SW480 (cell line): ENCODE measurements at places on chromosomes 7 and 10.

- no peak for DNase-seq
Observed at GRCh38 chr10:62620491-62620890, 184.0 kb upstream of the ADO start.

DNA sequence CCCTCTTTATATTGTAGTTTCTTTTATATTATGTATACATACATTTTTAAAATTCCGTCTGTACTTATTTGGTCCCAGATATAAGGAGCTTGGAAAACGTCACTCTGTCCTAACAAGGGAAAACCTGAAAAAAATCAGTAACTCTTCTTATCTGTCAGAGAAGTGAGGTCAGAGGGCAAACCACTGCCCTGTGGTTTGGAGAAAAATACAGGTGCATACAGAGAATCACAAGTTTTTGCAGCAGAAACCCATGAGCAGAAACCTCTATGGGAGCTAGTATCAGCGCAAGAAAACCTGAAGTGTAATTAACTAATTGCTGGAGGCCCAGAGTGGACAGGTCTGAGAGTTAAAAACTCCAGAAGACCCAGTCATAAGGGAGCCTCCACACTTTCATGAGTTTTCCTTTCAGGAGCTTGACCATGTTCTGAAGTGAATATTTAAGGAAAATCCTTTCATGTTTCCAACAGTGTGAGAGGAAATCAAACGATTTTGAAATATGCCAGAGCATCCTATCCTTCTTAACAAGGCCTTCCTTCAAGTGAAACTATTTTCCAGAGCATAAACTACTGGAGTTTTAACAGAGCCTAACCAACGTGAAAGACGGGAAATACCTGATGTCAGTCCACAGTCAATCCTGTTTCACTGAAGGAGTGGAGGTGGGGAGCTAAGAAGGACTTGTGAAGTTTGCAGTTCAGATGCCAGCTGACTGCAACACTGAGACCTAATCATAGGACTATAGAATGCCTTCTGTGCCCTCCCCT is 290.8 kb upstream of the BMPER start:
- DNase-seq = no peak

DNA sequence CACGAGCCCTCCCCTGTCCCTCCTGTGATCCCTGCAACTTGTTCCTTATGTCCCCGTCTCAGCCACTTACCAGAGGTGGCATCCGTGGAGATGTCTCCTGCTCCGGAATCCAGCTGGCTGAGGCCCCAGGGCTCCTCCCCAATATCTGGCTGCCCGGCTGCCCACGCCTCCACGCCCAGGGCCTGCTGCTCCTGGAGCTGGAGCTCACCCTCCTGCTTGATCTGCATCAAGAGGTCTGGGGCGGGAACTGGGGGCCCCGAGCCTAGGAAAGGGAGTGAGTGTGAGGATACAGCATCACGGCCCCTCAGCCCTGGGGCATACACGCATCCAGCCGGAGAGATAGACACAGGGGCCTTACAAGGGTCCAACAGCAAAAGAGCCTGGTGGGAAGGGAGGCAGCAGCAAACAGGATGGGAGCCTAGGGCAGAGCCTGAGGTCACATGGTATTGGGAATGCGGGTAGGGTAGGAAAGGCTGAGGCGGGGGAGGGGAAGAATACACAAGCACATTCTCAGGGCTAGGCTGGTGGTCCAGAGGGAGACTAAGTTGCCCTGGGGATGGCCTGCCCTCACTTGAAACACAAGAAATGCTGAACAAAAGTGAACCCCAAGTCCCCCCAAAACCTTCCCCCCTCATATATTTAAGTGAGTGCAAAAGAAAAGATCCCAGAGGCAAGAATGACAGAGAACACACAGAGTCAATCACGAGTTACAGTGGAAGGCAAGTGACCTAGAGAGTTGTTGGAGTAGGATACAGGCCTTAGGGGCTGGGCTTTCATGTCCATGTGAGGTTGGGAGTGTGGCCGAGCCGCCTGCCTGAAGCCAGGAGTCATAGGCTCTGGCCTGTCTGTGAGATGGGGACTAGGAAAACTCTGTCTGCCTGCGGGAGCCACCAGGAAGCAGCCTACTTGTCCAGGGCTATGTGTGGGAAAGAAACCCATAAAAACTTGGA is 16.9 kb upstream of the ZNF777 start:
- no peak for DNase-seq

DNA sequence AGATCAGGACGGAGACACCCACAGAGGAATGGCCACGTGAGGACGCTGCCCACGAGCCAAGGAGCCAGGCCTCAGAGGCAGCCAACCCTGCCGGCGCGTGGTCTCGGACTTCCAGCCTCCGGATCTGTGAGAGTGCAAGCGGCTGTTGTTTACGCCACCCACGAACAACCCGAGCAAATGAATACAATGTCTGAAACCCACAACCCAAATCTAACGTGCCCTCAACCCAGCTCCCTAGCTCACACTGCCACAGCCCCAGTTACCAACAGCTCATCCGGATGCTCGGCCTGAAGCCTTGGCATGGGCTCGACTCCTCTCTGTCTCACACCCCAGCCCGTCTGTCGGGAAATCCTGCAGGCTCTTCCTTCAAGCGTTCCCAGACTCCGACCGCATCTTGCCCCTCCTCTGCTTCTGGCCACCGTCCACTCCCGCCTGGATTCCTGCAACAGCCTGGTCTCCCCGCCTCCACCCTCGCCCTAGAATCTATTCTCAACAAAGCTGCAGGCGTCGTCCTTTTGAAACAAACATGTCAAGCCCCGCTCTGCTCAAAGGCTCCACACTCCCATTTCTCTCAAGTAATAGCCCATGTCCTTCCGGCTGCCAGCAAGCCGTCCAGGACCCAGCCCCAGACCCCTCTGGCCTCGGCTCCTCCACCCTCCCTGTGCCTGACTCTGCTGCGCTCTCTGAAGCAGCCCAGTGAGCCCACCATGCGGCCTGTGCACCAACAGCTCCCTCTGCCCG is 35.3 kb downstream of the STK32C start:
- DNase-seq = no peak

DNA sequence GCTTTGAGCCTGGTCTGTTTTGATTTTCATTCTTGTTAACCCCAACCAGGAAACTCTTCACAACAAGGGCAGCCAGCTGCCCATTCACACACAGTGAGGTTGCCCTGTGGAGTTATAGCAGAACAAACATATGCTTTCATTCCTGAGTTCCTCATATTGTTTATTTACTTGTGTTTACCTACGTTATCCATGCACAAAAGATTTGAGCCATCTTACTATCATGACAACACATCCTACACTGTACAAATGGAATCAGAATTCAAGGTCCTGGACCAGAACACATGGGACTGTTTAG is 21.7 kb upstream of the BMPER start:
- DNase-seq = no peak

- no peak for DNase-seq
Observed at GRCh38 chr10:28595613-28596012, 62.7 kb downstream of the WAC start.

DNA sequence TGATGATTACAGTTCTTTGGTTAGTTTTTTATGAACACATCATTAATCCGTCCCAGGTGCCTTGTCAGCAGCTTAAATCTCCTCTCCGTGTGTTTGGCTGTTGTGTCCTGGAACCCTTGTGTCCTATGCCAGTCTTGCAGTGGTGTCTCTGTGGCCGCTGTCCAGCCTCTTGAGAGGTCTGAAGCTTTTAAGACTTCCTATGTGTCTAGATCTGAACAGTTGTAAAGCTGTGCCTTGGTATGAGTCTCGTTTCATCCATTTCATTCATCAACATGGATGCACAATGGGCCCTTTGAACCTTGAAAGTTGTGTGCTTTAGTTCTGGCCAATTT is 16.7 kb downstream of the LMTK2 start:
- DNase-seq = no peak

DNA sequence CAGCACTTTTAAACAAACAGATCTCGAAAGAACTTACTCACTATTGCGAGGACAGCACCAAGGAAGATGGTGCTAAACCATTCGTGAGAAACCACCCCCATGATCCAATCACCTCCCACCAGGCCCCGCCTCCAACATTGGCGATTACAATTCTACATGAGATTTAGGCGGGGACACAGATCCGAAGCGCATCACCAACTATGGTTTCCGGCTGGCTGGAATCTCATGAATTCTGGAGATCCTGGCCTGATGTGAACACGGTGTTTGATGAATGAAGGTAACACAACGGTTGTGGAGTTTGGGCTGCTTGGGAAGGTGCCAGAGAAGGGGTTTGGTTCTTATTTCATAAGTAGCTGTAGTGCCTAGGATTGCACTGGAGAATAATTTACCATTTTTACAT is 216.7 kb downstream of the EMX2 start:
- DNase-seq = no peak

DNA sequence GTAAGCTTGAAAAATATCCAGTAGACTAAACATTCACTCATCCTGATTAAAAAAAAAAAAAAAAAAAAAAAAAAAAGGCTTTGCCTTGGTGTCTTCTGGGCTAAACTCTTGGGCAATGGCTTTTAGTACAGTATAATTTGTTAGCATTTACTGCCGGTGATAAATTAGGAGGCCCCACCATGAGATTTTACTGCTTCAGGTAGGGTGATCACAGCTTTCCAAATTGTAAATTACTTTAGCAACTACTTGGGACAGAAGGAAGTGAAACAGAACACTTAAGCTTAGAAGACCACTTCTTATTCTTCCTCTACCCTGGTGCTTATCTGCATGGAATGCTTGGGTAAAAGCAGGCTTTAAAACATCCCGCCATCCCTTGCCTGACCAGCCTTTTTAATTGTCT is 152.1 kb downstream of the HIBADH start:
- DNase-seq = no peak

DNA sequence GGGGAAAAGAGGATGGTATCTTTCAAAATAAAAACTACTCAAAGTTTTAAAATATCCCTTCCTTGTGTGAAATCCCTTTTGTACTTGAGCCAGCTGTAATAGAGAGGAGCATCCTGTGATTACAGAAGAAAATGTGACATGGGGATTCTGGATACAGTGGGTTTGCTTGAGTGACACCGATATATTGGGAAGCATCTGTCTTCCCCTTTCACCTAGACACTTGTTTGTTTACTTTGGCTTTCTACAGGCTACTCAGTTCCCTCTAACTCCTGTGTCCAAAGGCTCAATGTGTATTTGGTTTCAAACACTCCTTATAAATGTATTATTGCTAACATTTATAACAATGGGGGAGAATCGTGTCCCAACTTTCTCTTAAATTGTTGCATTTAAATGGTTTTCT is 24.4 kb downstream of the CPED1 start:
- no peak for DNase-seq

DNA sequence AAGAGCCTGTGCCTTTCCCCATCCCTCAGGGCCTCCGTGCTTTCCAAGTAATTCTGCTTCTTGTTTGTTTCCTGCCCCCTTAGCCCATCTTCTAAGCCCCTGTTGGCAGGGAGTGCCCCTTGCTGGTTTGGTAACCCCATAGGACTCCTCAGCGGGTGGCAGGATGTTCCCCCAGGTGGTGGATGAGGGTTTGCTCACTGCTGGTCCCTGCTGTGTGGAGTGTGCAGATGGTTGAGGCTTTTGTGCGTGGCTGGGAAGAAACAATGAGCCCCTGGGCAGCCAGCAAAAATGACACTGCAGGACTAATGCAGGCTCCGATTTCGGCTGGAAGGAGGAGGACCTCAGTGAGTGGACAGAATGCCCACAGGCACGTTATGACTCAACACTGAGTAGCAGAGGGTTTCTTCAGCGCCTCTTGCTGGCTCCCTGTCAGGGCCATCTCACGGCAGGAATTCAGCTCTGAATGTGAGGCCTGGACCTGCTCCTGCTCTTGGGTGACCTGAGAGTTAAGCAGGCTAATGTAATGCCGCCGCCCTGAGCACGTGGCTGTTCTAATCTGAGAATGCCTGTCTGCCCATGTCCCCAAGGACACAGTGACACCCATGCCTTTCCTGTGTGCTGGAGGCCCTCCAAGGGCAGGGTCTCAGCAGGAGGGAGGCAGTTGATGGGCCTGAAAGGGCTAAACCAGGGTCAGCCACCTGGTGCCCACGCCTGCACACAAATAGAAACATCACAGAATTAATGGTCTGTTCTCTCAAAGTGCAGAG is 16.6 kb downstream of the BAG3 start:
- peak; percentile 61 for DNase-seq

DNA sequence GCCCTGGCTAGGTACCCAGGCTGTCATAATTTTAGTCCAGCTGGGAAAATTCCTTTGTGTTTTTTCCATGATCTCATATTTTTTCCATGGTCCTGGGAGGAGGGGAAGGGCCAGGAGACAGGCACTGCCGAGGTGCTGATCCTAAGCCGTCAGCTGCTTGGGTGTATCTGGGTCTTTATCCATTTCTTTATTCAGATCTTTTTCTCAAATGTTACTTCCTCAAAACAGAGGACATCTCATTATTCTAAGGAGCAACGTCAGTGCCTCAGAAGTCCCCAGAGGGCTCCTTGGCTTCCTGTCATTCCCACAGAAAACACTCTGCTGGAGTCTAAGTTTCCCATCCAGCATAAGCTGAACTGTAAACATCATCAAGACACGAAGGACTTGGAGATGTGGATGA is 2.8 kb upstream of the OR6V1 start:
- DNase-seq = no peak

- DNase-seq = no peak
Observed at GRCh38 chr7:140242057-140243031, 65.6 kb upstream of the KDM7A start.

GRCh38 chr10:3516234-3516922 is 268.6 kb downstream of the KLF6 start:
- DNase-seq = no peak

GRCh38 chr7:106793015-106793975 is 71.8 kb upstream of the PIK3CG start:
- peak; percentile 74 for DNase-seq

- DNase-seq = no peak
Observed at GRCh38 chr7:46201961-46202360, 280.9 kb upstream of the IGFBP3 start.

- no peak for DNase-seq
Observed at GRCh38 chr10:128073890-128074289, 52.3 kb downstream of the MKI67 start.

DNA sequence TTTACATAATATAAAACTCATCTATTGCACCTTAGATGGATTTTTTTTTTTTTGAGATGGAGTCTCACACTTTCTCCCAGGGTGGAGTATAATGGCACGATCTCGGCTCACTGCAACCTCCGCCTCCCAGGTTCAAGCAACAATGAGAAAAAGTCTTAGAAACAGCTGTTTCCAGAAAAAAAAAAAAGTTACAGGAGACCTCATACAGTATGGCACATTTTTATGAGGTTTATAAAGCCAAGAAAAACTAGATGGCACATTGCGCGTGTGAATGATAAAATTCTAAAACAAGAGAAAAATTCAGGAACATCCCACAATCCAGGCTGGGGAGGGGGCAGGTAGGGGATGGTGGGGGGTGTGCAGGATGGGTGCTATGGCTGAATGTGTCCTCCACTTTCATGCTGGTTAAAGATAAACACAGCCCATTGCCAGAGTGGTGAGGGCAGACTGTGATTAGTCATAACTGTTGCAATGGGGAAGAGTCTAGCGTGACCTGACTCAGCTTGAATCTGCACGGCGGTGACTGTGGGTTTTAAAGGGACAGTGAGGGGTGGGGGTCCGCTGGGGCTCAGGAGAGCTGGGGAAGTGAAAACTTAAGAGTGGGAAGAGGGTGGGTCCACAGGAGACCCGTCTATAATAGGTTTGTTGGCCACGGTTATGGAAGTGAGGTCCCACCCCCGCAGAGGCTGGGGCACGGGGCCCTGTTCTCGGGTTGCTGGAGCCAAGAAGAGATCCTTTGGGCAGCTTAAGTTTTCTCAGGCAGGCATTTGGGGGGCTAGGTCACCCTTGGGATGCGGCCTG is 11.9 kb upstream of the LRRC27 start:
- DNase-seq = peak; percentile 59

GRCh38 chr7:114922652-114923402 is 933 bp downstream of the MDFIC start:
- DNase-seq = no peak

- no peak for DNase-seq
Observed at GRCh38 chr10:131580674-131581073, 269.2 kb upstream of the TCERG1L start.

GRCh38 chr10:131018886-131019500 is 292.5 kb downstream of the TCERG1L start:
- DNase-seq = no peak
